Activated T-cell treated with anti-CD3 and anti-CD28 coated beads for 1 hour (primary cell): ENCODE measurements at places on chromosomes 11 and 22.

DNA sequence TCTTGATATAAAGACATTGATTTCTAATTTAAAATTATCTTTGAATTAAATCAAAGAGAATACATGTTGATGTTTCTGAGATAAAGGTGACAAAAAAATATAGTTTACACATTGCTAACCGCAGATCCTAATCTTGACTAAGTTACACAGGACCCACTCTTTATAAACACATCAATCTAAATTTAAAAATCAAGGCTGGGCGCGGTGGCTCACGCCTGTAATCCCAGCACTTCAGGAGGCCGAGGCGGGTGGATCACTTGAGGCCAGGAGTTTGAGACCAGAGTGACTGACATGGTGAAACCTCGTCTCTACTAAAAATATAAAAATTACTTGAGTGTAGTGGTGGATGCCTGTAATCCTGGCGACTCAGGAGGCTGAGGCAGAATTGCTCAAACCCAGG, 1.9 kb downstream of the ARFGAP3 start:
- DNase-seq = no peak

GRCh38 chr11:133895061-133895479, 49.8 kb upstream of the SPATA19 start:
- no peak for DNase-seq

GRCh38 chr11:101552888-101553287, 30.9 kb downstream of the TRPC6 start:
- no peak for DNase-seq

GRCh38 chr11:6556139-6556949, 47.1 kb downstream of the RRP8 start:
- DNase-seq = no peak

DNA sequence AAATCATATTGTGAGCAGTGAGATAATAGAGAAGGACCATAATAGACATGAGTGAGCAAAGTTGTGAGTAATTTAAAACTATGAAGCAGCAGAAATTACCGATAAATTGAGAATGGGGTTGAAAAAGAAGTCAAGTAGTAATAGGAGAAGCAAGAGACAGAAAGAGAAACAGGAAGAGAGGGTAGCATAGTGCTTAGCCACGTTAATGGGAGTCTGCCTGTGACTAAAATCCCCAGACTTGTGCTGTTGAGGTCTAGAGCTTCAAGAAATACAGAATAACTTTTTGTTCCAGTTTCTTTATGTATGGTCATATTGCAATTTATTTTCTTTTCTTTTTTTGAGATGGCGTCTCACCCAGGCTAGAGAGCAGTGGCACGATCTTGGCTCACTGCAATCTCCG, 368.7 kb downstream of the METTL15 start:
- DNase-seq = no peak

DNA sequence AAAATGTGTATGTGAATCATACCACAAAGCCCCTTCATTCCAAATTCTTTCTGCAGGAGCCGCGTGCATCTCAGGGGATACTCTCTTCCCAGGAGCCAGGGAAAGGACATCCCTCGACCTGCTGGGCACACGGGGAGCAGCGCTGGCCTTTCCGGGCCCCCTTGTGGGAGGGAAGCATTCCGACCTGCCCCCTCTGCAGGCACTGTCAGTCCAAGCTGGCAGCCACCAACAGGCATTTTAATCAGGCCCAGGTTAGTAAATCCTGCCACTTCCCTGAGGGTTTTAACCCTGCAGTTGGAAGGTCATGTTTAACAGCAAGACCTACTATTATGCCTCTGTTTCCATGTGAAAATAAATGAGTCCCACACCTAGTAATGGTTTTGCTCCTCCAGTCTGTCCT, 391.5 kb downstream of the SHANK2 start:
- no peak for DNase-seq
